Occipital lobe (tissue), 3 donors: ENCODE measurements at places on chromosomes 3 and 15.

DNA sequence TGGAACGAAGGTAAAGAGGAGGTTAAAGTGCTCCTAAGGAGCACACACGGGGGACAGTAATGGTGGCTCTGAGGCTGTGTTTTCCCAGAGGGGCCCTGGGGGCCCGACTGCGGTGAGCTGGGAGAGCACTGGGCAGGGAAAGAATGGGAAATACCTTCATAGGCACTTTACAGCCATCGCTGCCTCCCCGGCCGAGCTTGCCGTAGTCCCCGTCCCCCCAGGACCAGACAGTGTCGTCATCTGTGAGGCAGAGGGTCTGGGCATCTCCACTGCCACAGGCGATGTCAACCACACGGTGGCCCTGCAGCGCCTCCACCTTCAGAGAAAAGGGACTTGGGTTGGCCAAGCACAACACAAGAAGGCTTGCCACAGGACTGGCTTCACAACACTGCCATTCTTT lies 32.8 kb upstream of the OCA2 start:
- no peak for DNase-seq

DNA sequence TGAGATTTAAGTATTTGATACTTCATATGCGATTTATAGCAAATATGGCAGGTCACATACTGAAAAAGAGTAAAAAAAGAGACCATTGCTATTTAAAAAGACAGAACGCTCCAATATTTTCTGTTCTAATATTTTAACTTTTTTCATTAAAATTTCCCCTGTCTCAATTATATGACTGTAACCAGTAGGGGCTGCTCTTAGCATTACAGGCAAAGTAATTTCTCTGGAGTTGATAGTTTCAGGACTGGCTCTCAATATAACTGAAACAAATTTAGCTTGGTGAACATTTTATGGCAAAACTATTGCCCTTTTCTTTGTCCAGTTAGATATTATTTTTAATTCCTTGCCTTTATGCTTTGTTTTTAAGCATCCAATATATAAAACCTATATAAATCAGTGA lies 286.3 kb upstream of the ROBO2 start:
- no peak for DNase-seq

- DNase-seq: no peak
Measured at GRCh38 chr3:63344661-63345060, 66.6 kb downstream of the SYNPR start.

DNA sequence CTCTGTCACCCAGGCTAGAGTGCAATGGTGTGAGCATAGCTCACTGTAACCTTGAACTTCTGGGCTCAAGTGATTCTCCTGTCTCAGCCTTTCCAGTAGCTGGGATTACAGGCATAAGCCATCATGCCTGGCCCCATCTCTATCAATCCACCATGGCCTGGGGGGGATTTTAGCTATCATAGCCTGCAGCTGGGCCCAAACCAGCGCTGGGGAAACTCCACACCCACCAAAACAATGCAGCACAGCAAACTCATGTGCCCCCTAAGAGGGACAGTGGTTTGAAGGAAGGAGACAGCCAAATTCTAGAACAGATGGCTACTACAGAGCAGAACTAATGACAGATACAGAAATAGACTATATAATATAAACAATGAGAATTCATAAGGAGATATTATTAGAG lies 13.8 kb upstream of the NSMCE3 start:
- no peak for DNase-seq

- DNase-seq: no peak
Measured at GRCh38 chr15:49847423-49848281, 226.8 kb downstream of the DTWD1 start.

DNA sequence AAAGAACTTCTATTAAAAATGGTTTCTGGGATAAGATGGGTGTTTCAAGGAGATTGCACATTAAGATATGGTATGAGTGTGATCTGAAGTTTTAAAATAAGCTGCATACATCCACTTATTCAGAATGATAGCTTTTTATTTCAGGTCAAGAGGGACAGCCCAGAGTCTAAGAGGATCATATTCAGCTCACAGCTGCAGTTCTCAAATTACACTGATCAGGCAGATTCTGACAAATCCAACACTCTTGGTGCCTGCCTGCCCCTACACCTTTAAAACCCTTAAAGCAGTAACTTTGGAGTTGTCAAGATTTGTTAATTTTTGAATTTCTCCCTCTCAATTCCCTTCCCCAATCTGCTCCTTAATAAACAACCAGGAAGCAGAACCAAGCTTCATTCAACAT lies 9.1 kb upstream of the TMEM87A start:
- no peak for DNase-seq

DNA sequence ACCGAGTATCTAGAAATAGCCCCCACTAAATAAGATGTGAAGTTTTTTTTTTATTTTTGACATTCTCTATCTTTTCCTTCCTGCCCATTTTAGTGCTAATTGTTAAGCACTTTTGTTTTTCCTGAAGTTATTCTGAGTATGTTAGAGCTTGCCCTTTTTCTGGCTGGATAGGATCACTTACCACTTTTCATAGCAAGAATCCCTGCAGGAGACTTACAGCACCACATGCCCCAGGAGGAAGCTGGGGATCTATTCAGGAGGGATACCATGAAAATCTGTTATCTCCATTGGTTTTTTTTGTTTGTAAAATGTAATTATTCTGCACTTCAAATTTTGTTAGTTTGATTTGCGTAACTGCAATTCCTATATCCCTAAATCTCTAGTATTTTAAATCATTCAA lies 968.4 kb downstream of the ZPLD1 start:
- DNase-seq: no peak

GRCh38 chr3:156721687-156722618 lies 47.6 kb downstream of the TIPARP start:
- no peak for DNase-seq

DNA sequence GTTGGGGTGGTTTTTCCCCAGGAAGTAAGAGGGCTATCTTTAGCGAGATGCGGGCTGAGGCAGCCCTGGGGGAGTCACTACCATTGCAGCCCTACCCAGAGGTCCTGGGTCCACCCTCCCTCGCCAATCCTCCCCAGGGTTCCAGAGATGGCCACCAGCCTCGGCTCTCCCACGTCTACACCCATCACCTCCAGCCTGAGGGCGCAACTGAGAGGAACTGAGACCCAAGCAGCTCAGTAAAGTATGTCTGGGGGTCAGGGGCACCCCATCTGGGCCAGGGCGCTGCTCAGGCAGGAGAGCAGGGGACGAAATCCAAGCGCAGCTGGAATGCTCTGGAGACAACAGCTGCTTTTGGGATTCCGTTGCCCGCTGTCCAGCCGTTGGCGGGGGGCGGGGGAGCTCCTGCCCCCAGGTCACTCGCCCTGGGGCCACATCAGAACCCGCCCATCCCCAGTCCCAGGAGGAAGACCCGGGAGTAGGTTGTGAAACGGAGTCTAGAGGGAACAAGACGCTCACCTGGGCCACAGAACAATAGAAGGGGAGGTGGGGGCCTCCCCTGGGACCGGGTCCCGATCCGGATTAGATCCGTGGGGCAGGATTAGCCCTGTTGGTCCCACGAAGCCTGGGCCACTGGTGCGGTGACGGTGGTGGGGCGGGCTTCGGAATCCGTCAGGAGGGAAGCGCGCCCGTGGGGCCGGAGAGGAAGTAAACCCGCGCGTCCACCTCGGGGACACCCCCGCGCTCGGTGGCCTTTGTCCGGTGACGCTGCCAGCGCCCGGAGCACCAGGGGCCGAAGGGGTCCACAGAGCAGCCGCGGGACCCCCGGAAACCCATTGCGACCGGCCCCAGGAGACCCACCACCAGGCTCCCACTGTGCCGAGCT lies 1.4 kb upstream of the NDUFAF3 start:
- no peak for DNase-seq

GRCh38 chr3:79016587-79017376 lies 751.0 kb downstream of the ROBO1 start:
- no peak for DNase-seq

DNA sequence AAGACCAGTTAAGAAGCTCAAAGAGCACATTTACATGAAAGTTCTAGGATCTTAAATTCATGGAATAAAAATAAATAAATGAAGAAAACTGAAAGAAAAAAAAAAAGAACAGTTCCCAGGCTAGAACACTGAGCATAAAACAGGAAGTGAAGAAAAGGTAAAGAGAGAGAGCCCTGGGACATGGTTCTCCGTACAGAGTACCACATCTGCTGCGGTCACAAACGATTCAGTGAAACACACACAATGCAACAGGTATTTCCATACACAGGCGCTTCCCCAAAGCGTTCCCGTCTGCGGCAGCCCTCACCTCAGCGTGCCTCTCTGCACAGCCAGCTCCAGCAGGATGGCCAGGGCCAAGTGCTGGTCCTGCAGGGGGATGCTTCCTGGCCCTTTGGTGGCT lies 49.4 kb downstream of the HERC2 start:
- DNase-seq: no peak

DNA sequence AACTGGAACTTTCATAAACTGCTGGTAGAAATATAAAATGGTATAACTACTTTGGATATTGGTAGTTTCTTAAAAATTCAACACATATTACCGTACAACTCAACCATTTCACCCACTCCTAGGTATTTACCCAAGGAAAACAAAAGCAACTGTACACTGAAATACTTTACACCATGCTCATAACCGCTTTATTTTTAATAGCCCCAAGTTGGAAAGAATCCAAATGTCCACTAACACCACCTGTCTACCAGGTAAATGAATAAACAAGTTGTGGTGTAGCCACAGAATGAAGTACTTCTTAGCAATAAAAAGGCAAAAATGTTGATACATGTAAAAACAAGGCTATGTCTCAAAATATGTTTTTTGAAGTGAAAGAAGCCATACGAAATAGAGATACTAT lies 215.9 kb upstream of the PEX5L start:
- no peak for DNase-seq

DNA sequence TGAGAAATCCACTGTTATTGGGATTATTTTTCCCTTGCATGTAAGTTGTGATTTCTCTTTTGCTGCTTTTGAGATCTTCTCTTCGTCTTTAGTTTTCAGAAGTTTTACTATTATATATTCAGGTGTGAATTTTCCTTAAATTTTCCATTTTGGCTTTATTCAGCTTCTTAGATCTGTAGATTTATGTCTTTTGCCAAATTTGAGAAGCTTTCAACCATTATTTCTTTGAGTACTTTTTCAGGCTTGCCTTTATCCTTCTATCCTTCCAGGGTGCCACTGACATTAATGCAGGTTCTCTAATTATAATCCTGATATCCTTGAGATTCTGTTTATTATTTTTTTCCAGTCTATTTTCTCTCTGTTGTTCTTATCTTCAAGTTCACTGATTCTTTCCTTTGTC lies 38.1 kb upstream of the XIRP1 start:
- no peak for DNase-seq

- no peak for DNase-seq
Measured at GRCh38 chr15:65540314-65540713, 10.1 kb downstream of the HACD3 start.

DNA sequence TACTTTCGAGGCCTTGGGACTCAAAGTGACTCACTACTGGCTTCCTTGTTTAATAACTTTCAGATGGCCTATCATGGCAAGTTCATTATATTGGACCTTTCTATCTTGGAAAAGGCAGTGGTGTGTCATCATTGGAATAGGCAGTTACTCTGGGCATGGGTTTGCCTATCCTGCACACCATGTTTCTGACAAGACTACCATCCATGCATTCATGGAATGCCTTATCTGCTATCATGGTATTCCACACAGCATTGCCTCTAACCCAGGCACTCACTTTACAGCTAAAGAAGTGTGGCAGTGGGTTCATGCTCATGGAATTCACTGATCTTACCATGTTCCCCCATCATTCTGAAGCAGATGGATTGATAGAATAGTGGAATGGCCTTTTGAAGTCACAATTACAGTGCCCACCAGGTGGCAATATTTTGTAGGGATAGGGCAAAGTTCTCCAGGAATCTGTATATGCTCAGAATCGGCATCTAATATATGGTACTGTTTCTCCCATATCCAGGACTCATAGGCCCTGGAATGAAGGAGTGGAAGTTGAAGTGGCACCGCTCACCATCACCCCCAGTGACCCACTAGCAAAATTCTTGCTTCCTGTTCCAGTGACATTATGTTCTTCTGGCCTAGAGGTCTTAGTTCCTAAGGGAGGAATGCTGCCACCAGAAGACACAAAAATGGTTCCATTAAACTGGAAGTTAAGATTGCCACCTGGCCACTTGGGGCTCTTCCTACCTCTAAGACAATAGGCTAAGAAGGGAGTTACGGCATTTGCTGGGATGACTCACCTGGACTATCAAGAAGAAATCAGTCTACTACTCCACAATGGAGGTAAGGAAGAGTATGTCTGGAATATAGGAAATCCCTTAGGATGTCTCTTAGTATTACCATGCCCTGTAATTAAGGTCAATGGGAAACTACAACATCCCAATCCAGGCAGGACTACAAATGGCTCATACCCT lies 1161.4 kb downstream of the SI start:
- no peak for DNase-seq

DNA sequence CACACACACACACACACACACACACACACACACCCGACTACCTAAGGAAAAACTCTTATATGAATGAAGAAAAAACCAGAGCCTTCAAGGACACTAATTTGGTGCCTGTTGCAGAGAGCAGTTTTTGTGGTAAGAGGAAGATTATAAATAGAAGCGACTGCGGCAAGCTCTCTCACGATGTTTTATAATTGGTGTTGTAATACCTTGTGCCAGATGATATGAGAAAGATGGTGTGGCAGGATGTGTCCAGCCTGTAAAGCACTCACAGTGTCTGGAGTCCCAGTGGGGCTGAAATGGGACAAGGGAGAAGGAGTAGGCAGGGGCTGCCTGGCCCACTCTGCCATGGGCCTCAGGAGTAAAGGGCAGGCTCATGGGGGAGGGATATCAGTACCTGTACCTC lies 839.9 kb downstream of the AGBL1 start:
- DNase-seq: no peak

- no peak for DNase-seq
Measured at GRCh38 chr3:47976135-47976732, 40.0 kb downstream of the MAP4 start.

DNA sequence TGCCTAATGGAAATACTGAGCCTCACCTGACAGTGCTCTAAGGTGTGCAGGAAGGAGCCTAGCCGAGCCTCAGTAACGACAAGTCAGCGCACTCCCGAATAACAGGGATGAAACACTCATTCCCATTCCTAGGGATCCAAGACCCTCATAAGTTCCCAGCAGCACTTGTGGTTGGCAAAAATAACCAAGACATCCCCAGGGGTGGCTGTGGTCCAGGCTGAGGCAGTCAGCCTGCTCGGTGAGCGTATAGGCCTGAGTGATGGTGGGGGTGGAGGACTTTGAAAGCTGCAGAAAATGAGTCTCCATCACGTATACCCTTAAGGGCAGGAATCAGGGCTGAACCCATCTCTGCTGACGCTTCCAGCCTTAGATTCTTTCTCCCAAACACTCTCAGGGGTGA lies 120.1 kb downstream of the SMAD6 start:
- DNase-seq: no peak

GRCh38 chr3:102081572-102082289 lies 232.4 kb downstream of the NFKBIZ start:
- no peak for DNase-seq

GRCh38 chr15:80998251-80998650 lies 2.5 kb upstream of the TLNRD1 start:
- no peak for DNase-seq

- no peak for DNase-seq
Measured at GRCh38 chr3:47162697-47163168, 1.2 kb downstream of the SETD2 start.

- no peak for DNase-seq
Measured at GRCh38 chr15:36798794-36799193, 219.4 kb downstream of the CDIN1 start.
